Stimulated activated CD4-positive, alpha-beta T cell treated with anti-CD3 and anti-CD28 coated beads, Interleukin-12 subunit alpha, Interleukin-12 subunit beta, amount 100 ng/mL, for 48 hours (primary cell): ENCODE measurements at places on chromosomes 3 and 15.

GRCh38 chr3:100882571-100882984 is 110.6 kb downstream of the ABI3BP start:
- no peak for DNase-seq

GRCh38 chr15:61076598-61077170 is 152.4 kb downstream of the RORA start:
- no peak for DNase-seq

DNA sequence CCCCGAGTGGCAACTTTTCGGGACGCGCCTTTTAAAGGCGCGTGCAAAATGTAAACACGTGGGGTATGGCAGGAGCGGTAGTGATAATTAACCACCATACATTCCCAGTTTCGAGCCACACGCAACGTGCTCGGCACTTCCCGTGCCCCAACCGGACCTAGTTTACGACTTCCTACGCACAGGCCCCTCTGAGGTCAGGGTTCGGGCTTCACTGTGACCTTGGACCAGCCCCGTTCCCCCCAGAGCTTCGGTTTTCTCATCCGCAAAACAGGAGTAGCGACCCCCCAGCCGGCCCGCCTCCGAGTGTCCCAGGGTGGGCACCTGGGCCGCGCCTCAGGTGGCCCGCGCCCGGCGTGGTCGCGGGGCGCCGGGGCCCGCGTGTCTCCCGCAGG is 451 bp downstream of the CHCHD4 start:
- peak; percentile 54 for DNase-seq

GRCh38 chr3:51966486-51966885 is 768 bp downstream of the PCBP4 start:
- no peak for DNase-seq

DNA sequence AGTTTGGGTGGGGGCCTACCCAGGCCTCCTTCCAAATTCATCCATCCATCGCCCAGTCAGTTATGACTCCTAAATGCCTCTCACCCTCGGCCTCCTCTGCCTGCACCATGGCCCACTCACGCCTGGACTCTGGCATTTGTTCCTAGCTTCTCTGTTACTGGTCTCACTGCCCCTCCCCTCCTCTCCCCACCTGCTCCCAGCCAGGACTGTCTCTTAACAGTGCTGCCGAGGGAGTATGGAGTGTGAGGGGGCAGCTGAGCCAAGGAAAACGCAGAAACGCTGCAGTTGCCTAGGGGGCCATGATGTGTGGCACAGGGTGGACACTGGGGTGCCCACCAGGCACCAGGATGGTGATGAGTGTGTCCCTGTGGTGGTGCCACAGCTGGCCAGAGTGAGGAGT is 3.1 kb downstream of the RCCD1 start:
- no peak for DNase-seq

- DNase-seq: no peak
Measured at GRCh38 chr3:20458994-20459716, 273.1 kb upstream of the SGO1 start.

DNA sequence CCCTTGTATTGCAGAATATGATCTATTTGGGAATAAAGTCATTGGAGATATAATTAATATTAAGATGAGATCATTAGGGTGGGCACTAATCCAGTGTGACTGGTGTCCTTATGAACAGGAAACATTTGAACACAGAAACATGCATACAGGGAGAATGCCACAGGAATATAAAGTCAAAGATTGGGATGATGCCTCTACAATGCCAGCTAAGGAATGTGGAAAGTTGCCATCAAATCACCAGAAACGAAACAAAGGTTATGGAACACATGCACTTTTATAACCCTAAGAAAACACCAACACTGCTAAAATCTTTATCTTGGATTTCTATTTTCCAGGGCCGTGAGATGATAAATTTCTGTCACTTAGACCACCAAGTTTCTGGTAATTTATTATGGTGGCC is 442.4 kb upstream of the BCHE start:
- DNase-seq: no peak

DNA sequence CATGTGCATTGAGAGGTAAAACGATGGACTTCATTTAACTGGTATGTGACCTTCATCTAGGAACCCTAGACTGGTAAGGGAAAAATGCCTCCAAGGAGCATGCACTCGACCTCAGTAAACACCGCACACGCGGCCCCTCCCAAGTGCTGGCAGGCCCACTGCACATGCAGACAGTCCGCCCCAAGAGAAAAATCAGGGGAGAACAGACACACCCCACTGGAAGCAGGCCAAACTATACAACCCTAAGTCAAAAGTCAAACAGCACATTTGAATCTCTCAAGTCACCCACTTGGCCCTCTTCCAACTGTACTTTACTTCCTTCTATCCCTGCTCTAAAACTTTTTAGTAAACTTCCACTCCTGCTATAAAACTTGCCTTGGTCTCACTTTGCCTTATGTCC is 250.1 kb upstream of the HES1 start:
- DNase-seq: no peak

GRCh38 chr3:161251716-161252115 is 30.6 kb downstream of the NMD3 start:
- no peak for DNase-seq

GRCh38 chr15:85412066-85412465 is 31.7 kb downstream of the AKAP13 start:
- DNase-seq: no peak

DNA sequence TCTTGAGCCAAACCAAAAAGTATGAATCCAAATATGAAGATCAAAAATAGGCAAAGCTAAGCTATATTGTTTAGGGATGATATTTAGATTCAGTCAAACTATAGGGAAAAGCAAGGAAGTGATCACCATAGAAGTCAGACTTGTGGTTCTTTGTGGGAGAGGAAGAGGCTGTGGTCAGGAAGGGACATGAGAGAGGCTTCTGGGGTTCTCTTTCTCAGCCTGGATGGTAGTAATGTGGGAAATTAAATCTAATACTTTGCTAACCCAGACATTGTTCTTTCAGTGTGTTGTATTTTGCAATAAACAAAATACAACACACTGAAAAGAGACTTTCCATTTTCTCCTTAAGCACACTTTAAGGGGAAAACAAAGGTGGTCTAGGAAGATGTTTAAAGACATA is 3.1 kb downstream of the CX3CR1 start:
- DNase-seq: no peak

GRCh38 chr3:16056217-16056616 is 118.3 kb upstream of the GALNT15 start:
- no peak for DNase-seq

DNA sequence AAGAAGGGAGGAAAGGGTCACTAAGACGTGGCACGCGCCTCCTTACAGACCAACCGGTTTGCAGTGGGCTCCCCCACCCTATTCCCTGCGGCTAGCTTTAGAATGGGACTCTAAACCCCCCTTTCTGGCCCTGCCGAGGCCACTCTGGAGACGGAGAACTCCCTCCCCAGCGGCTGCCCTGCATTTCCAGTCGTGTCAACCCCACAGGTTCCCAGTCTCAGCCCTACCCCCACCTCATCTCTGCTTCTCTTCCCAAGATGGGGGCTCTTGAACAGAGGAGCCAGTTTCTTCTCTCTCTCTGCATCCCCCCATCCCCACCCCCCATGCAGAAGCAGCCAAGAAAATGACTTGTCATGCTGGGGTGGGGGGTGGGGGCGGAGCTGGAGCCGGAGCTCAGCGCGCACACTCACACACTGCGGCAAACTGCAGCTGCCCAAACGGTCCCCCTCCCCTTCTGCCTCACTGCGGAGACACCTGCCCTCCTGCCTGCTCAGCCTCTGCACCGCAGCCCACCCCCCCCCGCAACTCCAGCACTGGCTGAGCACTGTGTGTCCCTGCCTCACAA is 871 bp downstream of the MAP1A start:
- DNase-seq: no peak

DNA sequence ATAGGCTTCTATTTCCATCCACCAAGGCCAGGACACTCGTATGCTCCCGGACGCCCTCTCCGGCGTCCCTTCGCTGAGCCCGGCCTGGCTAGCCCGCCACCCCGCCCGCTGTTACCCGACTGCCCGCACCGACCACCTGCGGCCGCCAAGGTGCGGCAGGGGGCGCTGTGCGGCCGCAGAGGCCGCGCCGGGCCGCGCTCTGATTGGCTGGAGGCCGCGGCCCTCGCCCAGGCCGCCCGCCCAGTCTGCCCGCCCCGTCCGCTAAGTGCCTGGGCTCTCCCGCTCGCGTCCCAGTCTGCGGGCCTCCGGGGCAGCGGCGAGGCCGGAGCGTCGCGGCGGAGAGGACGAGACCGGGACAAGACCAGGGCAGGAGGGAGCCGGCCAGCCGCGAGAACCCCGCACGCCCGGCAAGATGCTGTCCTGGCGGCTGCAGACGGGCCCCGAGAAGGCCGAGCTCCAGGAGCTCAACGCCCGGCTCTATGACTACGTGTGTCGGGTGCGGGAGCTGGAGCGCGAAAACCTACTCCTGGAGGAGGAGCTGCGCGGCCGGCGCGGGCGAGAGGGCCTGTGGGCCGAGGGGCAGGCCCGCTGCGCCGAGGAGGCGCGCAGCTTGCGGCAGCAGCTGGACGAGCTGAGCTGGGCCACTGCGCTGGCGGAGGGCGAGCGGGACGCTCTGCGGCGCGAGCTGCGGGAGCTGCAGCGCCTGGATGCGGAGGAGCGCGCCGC is at the start of gene SYNM:
Gene SYNM, plus strand, starts transcription at position 293 of the 726 bp plus-strand sequence. Its CDS starts 120 bp downstream, at position 413.
- DNase-seq: no peak

DNA sequence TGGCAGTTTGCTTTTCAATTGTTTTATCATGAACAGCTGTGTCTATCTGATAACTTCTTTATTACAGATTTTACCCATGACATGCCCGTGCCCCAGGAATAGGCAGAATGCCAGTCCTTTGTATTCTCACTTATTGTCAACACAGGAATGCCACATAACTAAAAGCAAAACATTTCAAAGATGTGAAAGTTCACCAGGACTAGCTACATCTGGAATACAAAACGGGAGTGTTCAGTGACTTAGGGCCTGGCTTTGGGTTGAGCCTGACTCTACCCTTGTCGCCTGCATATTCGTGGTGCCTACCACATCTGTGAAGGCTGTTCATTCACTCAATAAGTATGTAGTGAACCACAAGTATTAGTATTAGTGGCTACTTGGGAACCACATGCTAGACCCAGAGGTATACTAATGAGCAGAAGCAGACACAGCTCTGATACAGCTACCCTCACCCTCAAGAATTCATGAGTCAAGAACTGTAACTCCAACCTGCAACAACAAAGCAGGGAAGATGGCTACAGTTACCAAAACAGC is 2.9 kb downstream of the TNFSF10 start:
- DNase-seq: no peak

DNA sequence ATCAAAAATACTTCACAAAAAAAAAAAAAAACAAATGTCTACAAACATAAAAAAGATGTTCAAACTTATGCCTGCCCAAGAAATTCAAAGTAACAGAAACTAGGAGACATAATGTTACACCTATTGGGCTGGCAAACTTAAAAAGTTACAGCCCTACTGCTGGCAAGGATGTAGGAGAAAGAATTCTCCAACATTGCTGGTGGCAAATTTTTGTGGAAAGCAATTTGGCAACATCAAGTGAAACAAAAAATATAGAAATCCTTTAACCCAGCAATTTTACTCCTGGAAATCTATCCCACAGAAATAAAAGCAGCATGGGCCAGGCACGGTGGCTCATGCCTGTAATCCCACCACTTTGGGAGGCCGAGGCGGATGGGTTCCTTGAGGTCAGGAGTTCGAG is 73.2 kb downstream of the STAG1 start:
- DNase-seq: no peak

DNA sequence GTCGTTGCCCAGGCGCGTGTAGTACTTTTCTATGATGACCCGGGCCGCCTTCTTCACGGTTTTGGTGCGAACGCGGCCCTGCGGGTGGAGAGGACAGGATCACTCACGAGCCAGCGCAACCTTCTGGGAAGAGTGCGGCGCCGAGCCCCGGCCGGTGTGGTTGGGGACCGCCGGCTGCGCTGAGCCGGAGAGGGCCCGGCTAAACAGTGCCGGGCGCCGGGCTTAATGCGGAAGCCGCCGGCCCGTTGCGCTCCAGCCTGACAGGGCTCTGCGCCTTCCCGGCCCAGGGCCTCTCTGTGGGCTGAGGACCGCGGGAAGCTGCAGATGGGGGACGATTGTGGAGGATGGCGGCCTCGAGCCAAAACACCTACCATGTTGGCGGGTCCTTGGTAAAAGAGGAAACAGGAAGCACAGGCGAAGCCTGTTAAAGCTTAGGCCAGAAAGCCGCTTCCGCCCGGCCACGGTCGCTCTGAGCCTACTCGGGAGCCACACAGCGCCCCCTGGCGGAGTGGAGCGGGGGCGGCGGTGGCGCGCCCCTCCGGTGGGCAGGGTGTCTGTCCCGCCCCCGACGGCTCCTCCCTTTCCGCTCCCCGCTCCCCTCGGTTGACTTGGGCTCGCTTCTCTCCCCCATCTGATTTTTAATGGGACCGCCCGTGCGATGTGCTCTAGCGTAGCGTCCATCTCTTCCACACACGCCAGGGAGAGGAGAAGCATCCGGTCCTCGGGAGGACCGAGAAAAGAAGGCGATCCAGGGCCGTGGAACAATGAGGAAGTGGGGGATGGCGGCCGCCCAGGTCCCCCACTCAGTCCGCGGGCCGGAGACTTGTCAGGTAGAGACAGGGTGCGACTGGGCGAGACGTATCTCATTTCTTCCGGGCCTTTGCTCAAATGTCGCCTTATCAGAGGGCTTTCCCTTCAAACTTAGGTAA is at the start of gene RPS17:
Gene RPS17, minus strand, starts transcription at position 403 of the 929 bp plus-strand sequence. Its CDS starts 29 bp downstream, at position 374.
- DNase-seq: peak; percentile 96

DNA sequence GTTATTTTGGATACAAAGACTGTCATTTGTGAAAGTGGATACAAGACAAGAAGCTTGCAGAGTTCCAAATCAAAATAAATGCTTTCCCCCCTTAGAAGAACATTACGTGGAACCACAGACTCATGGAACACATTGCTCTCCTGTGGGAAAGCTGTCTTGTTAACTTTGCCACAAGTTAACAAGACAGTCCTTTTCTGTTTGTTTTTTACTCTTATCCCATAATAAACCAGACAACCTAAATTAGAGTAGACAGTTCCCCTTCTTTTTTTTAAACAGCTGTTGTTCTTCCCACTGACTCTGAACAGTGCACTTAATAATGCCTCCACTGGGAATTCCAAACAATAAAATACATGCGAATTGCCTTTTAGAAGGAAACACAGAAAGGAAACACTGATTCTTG is 255.3 kb upstream of the UBE2E2 start:
- DNase-seq: no peak

DNA sequence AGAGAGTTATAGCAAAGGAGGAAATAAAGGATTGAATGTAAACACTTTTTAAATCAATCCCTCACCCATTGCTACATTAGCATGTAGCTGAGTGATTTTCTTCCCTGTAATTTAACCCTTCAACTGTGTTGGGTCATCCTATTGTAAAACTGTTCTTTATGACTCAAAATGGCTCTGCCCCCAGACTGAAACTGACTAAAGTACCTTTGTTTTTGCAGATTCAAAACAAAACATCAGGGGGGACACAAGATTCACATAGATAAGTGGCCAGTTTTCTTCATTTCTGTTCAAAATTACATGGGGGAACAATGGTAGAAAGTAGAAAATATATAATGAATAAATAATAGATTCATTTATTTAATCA is 268.4 kb downstream of the IGSF11 start:
- DNase-seq: no peak

- DNase-seq: no peak
Measured at GRCh38 chr3:15978801-15979200, 181.0 kb upstream of the ANKRD28 start.

GRCh38 chr3:12420393-12420792 is 63.9 kb upstream of the TSEN2 start:
- DNase-seq: peak; percentile 23

- DNase-seq: no peak
Measured at GRCh38 chr3:53222183-53222901, 33.5 kb downstream of the TKT start.
